ENCODE measurements at places on chromosomes 16 and 17.
A peak's percentile ranks its signal among the peaks of the same experiment; 100 is the strongest.

- peak; percentile 85 for DNase-seq
These were observed 701 bp upstream of the MRC2 start for GRCh38 chr17:62626719-62627218.

DNA sequence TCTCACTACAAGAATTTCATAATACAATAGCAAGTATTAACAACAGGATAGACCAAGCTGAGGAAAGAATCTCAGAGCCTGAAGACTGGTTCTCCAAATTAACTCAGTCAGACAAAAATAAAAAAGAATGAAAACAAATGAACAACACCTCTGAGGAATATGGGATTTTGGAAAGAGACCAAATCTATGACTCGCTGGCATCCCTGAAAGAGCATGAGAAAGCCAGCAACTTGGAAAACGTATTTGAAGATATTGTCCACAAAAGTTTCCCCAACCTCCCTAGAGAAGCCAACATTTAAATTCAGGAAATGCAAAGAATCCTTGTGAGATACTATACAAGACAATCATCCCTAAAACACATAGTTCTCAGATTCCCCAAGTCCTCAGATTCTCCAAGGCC, 20.9 kb downstream of the NLRP1 start:
- DNase-seq = no peak

- no peak for DNase-seq
These were observed 166.8 kb downstream of the MAP2K6 start for GRCh38 chr17:69581061-69581961.

DNA sequence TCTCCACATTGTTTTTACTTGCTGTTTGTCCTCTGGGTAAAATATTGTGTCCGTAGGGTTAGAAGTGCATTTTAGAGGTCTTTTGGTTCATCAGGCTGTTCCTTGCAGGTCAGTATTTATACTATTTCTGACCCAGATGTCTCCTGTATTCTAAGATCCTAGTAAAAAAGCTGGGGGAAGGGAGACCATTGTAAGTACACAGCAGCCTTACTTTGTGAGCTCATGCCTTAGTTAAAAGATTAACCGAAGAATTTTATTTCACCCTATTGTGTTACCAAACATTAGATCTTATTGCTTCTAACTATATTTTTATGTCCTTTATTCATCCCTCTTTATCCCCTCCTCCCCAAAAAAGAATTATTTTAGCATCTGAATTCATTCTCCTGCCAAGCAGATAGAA, 444.1 kb upstream of the RBFOX1 start:
- DNase-seq = no peak

DNA sequence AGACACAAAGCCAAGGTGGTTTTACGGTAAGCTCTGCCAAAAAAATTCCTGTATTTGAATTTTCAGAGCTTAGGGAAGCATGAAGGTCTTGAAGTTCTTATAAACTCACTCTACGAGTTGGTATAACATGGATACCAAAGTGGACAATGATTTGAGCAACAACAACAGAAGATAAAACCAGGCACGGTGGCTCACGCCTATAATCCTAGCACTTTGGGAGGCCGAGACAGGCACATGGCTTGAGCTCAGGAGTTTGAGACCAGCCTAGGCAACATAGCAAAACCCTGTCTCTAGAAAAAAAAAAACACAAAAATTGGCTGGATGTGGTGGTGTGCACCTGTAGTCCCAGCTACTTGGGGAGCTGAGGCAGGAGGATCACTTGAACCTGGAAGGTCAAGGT, 12.9 kb upstream of the TOB1 start:
- no peak for DNase-seq
